ENCODE measurements at places on chromosomes 11 and 22.

GRCh38 chr11:43681401-43681942, 934 bp downstream of the HSD17B12 start:
- no peak for DNase-seq

DNA sequence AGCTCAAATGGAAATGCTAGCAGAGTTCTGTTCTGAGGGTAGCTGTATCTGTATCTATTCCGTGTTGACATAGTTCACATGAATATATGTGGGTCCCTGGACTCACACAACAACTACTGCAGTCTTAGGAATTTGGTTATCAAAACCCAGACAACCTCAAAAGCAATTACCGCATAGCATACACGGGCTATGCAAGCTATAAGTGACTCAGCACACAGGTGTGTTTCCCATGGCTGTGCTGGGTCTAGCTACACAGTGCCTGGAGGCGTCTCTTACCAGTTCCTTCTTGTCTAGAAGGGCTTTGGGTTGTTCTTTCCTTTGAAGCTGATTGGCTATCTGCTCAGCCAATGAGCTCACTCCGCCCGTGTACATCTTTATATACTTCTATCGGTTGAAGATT, 98.2 kb upstream of the BID start:
- no peak for DNase-seq

GRCh38 chr11:15616130-15617105, 501.7 kb downstream of the INSC start:
- DNase-seq: no peak

GRCh38 chr11:117055469-117055868, 42.8 kb downstream of the SIK3 start:
- DNase-seq: no peak

GRCh38 chr22:24315367-24315966, 44.8 kb downstream of the SPECC1L start:
- peak; percentile 57 for DNase-seq

GRCh38 chr11:119237515-119237914, 31.4 kb downstream of the CBL start:
- DNase-seq: no peak

DNA sequence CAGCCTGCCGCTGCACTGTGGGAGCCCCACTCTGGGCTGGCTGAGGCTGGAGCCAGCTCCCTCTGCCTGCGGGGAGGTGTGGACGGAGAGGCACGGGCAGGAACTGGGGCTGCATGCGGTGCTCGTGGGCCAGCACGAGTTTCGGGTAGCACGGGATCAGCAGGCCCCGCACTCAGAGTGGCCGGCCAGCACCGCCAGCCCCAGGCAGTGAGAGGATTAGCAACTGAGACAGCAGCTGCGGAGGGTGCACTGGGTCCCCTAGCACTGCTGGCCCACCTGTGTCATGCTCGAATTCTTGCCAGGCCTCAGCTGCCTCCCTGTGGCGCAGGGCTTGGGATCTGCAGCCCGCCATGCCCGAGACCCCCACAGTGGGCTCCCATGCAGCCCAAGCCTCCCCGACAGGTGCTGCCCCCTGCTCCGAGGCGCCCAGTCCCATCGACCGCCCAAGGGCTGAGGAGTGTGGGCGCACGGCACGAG, 24.0 kb upstream of the OR5B21 start:
- no peak for DNase-seq

DNA sequence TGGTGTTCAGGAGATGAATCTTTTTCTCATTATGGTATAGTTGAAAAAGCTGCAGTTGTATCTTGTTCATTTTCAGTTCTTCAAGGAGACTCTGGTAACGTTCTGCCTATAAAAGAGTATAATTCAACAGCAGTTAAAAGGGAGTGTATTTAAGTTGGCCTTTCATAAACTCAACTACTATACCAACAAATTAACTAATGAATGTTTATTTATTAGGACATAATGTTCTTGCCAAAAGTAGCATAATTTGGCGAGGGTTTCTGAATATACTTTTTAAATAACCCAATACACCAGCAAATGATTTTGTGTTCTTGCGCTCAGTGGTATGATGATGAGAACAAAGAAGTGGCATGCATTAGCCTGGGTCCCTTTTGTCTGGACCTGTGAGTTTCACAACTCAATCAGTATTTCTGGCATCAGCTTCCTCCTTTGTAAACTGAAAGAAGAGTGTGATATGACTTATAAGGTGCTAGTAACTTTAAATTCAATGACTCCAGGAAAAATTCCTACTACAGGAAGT, 10.9 kb downstream of the SMC1B start:
- DNase-seq: no peak

- no peak for DNase-seq
Measured at GRCh38 chr11:73384531-73384871, 8.3 kb downstream of the RELT start.

- DNase-seq: no peak
Measured at GRCh38 chr11:68325183-68325906, 13.0 kb downstream of the LRP5 start.

- DNase-seq: no peak
Measured at GRCh38 chr11:62959422-62959980, 25.3 kb downstream of the SLC22A6 start.

DNA sequence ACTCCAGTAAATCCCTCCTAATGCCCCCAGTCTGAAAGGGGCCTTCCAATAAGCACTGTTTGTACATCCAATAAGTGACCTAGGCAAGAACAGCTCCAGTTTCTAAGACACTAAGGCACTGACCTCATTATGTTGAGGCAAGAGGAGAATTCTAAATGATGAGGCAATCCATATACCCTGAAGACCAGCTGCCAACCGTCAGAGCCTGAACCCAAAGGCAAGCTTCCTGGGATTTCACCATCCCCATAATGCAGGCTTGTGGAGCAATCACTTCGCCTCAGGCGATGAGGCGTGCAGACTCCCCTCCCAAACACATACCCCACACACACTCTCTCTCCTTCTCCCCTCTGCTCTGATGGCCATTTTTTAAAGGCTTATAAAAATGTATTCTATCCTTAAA, 49.5 kb downstream of the LGR4 start:
- peak; percentile 43 for DNase-seq

DNA sequence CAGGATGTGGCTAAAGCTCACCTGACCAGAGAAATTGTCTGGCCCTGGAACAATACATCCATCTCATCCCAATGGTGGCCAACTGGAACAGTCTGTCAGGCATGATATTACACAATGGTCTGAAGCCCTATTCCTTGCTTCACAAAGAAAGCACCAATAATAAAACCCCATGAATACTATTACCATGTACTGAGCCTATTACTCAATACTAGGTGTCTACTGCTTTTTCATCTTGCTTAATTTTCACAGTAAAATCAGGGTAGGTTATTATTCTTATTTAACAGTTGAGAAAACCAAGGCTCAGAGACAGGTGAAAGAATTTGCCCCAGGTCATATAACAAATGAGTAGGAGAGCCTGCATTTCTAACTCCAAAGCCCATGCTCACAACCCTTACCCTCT, 68.9 kb upstream of the CAPRIN1 start:
- no peak for DNase-seq

DNA sequence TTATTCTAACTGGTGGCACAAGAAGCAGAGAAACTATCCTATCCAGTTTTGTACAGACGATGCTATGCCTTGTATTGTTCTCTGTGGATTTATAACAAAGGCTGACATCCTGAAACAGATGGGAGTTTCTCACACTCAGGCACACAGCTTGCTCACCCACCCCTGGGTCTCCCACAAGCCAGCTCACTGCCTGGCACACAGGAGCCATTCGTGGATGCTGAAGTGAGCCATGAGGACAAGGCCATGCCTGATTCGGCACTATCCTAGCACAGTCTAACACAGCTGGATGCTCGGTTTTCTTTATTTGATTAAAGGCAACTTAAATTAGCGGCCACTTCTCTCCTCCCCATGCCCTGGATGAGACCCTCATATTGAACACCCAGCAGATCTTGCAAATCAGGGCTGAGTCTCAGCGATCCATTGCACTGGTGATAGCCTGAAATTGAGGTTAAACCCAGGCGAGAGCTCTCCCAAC, 25.7 kb upstream of the TMPRSS4 start:
- no peak for DNase-seq

DNA sequence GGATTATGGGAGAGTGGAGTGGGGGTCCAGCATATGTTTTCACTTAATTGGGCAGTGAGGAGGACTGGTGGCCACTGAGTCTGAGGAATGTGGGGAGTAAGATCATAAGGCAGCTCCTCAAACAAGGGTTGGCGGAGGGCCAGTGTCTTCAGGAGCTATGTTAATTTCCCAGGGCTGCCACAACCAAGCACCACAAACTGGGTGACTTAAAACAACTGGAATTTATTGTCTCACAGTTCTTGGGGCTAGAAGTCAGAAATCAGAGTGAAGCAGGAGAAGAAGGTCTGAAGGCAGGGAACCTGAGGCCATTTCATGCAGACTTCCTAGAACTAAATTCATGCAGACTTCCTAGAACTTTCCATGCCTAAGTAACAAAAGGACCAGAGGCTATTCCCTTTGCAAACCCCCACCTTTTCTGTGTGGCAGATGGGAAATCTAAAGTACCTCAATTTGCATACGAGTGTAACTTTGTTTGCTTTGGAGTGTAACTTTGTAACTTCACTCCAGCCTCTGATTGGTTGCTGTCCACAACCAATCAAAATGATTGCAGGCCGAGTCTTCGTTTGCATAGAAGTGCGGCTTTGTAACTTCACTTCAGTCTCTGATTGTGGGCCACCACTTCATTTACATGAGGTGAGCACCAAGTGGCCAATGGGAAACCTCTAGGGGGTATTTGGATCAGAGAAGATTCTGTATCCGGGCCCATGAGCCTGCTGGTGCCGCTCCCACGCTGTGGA, 50.5 kb upstream of the ZBED5 start:
- peak; percentile 96 for DNase-seq

- no peak for DNase-seq
Measured at GRCh38 chr22:29309332-29310064, 3.0 kb downstream of the GAS2L1 start.

DNA sequence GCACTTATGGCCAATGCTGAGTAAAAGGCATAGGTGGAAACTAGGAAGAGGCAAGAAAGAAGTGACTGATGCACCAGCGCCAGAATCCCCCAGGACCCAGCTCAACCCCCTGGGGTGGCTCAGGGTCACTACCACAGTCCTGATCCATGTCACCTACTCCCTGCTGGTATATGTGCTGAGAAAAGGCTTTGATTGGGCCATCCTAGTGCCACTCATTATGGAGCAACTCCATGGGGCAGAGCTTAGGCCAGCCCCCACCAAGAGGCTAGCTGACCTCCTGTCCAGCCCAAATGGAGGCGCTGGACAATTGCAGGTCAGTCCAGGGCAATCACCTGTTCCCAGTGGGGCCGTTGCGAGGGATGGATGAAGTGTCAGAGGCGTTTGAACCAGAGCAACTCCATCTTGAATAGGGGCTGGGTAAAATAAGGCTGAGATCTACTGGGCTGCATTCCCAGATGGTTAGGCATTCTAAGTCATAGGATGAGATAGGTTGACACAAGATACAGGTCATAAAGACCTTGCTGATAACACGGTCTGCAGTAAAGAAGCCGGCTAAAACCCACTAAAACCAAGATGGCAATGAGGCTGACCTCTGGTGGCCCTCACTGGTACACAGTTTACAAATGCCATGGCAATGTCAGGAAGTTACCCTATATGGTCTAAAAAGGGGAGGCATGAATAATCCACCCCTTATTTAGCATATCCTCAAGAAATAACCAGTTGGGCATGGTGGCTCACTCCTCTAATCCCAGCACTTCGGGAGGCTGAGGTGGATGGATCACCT, 20.6 kb upstream of the DAGLA start:
- DNase-seq: no peak

- no peak for DNase-seq
Measured at GRCh38 chr11:19116276-19116970, 545 bp upstream of the ZDHHC13 start.

DNA sequence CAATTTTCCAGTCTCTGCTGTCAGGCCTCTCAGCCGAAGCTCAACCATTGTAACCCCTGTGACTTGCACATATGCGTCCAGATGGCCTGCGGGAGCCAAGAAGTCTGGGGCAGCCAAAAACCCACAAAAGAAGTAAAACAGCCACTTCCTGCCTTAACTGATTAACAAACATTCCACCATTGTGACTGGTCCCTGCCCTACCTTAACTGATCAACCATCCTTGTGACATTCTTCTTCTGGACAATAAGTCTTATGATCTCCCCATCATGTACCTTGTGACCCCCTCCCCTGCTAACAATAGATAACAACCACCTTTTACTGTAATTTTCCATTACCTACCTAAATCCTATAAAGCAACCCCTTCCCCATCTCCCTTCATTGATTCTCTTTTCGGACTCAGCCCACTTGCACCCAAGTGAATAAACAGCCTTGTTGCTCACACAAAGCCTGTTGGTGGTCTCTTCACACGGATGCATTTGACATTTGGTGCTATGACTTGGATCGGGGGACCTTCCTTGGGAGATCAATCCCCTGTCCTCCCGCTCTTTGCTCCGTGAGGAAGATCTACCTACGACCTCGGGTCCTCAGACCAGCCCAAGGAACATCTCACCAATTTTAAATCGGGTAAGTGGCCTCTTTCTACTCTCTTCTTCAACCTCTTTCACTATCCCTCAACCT, 1.3 kb upstream of the NDUFC2 start:
- no peak for DNase-seq

DNA sequence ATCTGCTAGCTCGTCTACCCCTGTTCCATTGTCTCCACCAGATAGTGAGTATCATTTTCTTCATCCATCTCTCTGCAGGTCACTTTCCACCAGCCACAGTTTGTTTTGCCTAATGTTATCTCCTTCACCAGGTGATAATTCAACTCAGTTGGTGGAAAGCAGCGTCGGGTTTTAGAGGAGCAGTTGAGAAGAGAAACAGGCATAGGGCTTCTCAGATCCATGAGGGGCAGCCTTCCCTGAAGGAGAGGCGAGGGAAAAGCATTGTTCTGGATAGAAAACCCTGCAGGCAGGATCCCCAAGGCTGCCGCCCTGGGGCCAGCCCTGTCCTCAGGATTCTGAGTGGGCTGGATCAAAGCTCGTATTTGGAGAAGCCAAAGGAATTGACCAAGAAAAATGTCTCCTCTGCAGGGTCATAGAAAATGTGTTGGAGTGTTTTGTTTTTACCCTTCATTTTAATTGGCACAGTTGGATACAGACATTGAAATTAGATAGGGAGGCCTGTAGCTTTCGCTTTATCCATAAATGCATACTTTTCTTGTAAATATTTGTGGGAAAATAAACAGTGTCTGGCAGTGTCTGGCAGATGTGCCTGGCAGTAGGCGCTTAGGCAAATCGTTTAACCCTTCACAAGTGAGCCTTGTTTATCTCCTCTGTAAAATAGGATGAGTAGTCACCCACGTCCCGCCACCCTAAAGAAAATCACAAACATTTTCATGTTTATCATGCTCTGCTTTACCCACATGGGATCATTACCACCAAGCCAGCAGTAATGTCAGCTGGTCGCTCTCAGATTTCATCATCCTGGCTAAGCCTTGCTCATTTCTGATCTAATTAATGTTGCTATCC, 73.4 kb upstream of the TTC12 start:
- DNase-seq: peak; percentile 12

GRCh38 chr22:46563381-46564083, 26.1 kb upstream of the CELSR1 start:
- DNase-seq: no peak
